Stimulated activated CD8-positive, alpha-beta memory T cell treated with anti-CD3 and anti-CD28 coated beads, Interleukin-4, amount 100 ng/mL, for 1 hour (primary cell): ENCODE measurements at places on chromosomes 5 and 9.

DNA sequence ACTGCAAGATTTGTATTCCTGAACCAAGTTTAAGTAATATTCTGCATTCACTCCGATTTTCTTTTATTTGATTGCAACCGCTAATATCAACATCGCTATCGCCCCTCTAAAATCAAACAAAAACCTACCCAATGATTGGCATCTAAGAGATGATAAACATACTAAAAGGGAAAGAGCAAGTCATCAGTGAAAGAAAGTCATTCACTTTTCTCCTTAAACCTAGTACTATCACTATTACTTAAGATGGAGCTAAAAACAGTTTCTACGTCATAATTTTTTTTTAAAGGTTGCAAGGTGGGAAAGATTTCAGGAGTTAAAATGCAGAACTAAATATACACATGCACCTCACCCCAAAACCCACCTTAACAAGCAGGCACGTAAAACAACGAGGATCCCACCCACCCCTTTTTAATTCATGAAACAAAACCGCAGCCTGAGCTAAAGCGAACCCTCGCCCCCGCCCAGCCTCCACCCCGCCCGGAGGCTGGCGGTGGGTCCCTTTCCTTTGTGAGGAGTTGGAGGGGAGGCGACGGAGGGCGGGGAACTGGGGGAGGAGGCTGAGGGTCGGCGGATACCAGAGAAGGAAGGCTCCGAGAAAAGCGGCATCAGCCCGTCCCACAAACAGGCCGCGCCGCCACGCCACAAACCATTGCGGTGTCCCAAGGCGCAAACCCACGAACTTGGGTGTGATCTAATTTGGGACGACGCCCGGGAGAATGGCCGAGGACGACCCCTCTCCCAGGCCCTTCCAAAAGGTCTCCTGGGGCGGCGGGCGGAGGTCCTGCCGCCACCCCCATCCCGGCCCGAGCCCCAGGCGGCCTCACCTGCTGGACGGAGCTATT is 861 bp downstream of the UBQLN1 start:
- DNase-seq, result peak; percentile 38

DNA sequence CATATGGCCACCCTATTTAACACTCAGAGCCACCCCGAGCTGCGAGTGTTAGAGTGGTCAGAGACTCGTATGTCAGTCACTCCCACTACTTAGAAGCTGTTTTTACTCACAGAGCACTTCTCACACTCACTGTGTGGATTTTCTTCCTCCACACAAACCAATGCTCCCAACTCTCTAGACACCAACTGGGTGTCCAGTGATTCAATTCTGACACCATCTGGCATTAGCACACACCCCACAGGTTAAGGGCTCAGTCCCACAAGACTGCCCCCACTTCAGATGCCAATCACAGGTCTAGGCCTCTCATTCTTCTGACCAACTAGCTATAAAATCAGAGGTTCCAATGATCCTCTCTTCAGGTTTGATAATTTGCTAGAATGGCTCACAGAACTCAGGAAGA is 174.8 kb downstream of the FANCC start:
- DNase-seq, result no peak

DNA sequence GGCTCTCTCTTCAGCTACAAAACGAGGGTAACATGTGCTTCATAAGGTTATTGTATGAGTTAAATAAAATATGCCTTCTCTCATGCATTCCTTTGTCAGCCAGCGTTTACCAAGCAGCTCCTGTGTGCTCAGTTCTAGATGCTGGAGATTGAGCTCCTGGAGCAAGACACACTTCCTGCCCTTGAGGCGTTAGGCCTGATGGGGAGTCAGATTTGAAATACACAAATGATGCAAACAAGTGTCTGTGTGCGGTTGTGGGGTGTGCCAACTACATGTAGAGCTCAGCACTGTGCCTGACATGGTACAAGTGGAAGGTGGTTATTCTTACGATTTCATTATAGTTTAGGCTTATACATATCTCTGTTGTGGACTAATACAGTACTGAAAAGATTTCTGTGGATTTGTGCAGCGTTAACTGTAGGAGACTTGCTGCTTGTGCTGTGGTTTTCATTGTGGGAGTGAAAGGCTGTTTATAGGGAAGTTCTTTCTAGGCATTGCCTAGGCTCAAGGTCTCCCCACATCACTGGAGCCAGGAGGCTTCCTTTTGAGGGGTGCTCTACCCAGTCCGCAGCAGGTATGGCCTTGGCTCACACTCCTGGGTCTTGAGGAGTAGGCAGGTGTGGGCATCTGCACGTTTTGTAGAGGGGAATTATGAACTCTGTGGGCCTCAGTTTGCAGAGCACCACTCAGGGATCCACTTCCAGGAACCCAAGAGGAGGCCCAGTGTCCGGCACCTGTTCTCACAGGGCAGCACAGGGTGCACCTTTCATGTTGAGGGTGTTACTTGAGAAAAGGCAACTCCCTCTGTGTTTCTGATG is 39.8 kb upstream of the ANGPTL2 start:
- DNase-seq, result no peak

- DNase-seq, result no peak
These were observed 818.8 kb upstream of the WWC1 start for GRCh38 chr5:167472566-167473108.

GRCh38 chr5:6737043-6737941 is 24.1 kb downstream of the TENT4A start:
- DNase-seq, result no peak

DNA sequence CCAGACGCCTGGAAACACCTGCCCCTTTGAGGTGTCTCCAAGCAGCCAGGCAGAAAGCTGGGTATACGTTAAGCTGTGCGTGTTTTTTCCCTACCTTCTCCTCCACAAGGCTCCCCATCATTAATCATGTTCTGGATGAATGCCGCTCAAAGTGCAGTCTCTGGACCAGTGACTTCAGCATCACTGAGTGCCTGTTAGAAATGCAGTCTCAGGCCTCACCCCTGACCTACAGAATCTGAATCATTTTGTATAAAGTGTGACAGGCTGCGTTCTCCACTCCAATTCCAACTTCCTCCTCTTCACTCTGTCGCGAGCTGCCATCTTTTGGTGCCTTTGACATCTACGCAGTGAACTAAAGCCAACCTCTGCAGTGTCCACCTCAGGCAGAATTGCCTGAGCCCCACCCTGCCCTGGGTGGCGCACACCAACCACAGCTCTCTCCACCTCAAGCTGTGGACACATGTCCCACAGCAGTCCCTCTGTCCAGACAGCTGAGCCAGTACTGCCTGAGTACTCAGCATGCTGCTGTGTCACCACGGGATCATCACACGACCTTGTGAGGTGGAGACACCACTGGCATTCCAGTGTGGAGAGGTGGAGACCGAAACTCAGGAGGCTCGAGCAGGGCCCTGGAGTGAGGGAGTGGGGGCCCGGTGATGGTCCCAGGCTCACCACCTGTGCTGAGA is 14.2 kb downstream of the PTPN3 start:
- DNase-seq, result no peak
